Kidney capillary endothelial cell (primary cell): ENCODE measurements at places on chromosomes 11 and 22.

DNA sequence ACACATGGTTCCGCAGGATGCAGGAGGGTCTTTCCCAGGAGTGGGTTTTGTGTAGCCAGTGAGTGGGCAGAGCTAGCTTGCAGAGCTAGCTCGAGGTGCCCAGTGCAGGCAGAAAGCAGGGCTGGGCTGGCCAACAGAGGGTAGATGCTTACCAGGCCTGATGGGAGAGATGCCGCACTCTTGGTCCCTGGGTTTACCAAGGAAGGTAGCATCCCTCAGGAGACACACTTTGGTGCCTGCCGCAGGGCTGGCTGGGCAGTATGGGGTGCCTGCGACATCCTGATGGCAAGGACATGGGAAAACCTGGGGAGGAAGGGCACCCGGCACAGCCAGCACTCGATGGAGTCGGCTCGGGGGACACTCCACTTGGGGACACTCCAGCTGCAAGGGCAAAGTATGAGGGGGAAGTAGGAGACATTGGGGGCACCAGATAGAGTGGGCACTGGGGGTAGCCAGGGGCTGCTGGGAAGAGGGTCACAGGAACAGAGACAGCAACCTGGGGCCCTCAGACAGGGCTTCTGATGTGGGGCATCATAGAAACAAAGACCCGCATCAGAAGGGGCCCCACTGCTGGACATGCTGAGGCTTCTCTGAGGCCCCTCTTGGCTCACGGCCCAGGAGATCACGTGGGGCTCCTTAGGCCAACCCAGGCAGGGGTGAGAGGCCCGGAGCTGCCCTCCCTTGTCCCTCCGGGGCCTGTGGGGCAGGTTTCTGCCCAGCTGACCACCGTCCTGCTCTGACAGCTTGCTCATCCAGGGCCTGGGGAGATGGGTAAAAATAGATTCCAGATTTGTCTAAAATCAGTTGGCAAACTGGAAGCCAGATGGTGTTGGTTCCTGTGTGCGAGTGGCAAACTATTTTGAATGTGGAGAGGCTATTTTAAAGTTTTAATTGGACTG is 89.8 kb downstream of the MORC2 start:
- no peak for DNase-seq

- DNase-seq: no peak
Measured at GRCh38 chr11:69950120-69950519, 128.0 kb upstream of the ANO1 start.

GRCh38 chr11:10072142-10072541 is 221.9 kb downstream of the SBF2 start:
- DNase-seq: no peak

DNA sequence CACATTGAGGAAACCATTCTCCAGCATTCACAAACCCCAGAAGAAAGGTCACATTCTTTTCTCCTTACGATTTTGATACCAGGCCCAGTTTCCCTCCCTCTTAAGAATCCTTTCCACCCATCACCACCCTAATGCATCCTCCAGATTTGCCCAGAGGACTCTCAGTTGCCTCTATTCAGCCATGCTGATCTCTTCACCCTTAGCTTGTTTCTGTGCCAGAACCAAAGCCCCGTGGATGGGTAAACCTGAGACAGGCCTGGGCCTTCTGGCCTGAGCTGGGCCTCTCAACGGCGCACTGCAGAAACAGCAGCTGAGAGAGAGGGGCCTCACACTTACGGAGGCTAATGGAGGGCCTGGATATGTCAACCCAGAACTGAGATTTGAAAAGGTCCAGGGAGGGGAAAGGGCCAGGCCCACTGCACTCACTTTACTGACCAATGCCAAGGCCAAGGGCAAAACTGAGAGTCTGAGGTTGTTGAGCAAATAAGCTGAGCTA is 32.2 kb upstream of the OAF start:
- no peak for DNase-seq

GRCh38 chr11:11981840-11982239 is 26.6 kb downstream of the DKK3 start:
- no peak for DNase-seq

GRCh38 chr11:77762426-77762825 is 58.1 kb downstream of the RSF1 start:
- no peak for DNase-seq

DNA sequence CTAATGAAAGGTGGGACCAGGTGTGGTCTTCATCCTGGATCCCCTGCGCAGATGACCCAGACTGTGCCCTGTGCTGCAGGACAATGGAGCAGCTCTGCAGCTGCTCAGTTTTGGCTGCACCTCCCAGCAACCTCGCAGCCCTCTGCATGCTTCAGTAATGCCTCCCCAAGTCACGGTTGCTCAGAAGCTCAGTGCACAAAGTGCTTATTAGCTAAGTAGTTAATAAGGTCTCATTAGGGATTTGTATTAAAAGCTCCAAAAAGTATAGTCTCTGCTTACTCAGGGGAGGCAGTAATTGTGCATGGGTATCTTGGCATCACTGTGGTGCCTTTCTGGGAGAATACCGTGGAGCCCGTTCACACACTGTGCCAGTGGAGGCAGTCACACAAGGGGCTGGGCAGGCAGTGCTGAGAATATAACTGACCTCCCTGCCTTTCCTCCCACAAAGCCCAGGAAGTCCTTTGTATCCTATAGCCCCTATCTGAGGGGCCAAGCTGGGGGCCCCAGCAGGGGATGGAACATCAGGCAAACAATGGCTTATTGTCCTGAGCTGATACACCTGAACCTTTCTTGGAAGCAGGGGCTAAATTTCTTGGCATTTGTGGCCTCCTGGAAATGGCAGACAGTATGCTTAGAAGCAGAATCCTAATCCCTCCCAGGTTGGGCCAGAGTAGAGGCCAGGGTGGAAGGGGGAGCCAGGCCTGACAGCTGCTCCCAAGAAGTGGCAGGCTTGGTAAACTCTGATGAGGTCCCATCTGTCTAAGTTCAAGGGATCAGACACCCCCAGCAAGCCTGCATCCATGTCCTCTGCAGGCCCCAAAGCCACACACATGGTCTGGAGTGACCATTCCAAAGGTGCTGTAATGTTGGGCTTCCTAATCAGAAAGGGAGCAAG is 125.5 kb upstream of the PARVA start:
- DNase-seq: no peak

DNA sequence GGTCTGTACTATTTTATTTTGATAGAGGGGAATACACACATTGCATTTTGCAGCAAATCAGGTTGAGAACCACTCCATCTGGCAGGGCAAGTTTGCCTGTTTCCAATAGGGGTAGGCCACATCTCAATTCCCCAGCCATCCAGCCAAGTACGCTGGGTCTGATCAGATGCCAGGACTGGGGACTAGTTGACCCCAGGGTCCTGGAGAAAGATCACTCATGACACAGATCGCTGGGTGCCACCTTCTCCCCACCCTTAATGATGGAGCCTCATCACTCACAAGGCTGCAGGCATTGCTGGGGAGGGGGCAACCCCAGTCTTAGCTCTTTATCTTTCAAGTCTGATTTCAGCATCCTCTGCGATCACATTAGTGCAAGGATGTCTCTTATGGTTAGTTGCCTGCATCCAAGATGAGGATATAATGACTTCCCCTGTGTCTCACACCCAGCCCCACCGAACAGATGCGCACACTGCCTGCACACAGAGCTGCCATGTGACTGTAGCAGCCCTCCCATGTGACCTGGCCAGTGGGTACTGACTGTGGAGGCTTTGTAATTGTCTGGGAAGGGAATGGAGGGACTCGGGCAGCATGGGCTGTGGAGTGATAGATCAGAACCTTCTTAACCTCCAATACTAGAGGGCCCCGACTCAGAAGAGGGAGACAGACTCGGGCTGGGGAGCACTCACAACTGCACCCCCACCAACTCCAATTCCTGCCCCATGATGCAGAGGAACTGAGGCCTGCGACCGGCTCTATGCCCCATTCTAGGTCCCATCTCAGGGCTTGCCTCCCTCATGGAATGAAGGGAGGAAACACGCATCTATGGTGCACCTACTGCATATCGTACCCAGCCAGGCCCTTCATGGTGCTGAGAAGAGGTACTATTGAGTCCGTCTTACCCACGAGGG is 155.8 kb downstream of the DSCAML1 start:
- DNase-seq: no peak

GRCh38 chr11:16809886-16810668 is 71.6 kb downstream of the C11orf58 start:
- no peak for DNase-seq

GRCh38 chr11:11169715-11170351 is 183.2 kb downstream of the CSNK2A3 start:
- no peak for DNase-seq

DNA sequence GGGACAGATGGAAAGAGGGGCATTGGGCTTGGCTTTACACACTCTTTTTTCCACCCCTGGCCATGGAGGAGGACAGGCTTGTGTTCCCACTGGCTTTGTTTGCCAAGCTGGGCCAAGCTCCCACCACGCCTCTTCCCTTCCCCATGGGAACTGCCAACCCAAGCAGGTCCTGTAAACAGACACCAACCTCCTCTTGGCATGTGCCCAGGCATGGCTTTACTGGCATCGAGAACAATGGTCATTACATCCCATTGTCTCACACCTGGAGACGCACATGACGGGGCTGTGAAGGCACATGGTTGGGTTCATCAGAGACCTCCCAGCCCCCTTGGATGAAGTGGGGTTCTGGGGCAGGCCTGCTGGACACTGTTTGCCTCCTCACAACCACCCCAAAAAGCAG is 11.7 kb downstream of the SEC14L3 start:
- DNase-seq: no peak

DNA sequence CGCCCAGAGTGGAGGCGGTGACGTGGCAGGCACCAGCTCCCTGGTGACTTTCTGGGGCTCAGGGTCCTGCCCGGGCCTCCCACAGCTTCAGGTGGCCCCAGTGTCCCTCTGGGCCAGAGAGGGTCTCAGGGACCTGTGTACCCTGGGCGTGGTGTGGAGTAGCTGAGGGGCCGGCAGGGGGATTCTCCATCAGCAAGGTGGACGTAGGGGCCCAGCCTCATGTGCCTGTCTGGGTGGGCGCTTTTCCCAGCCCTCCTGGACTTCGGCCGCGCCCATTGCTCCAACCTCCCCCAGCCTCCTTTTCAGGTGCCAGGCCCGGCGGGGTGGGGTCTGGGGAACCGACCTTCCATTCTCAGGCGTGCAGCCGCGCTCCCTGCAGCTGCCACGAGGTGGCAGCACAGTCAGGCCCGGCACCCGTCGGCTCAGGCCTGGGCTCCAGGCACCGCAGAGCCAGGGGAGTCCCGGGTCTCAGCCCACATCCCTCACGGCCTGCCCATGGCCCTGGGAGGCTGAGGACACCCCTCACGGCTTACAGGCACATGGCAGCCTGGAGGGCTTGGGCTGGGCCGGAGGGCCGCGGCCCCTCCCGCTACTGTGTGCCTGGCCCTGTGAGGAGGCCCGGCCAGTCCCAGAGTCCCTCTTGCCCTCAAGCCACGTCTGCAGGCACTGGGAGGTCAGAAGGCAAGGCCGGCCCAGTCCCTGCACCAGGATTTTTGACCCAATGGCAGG is 19.9 kb upstream of the MUC5B start:
- peak; percentile 40 for DNase-seq

GRCh38 chr22:29267462-29267857 is 321 bp downstream of the RHBDD3 start:
- DNase-seq: no peak

- DNase-seq: peak; percentile 83
Measured at GRCh38 chr11:110337570-110338193, 41.3 kb upstream of the RDX start.

DNA sequence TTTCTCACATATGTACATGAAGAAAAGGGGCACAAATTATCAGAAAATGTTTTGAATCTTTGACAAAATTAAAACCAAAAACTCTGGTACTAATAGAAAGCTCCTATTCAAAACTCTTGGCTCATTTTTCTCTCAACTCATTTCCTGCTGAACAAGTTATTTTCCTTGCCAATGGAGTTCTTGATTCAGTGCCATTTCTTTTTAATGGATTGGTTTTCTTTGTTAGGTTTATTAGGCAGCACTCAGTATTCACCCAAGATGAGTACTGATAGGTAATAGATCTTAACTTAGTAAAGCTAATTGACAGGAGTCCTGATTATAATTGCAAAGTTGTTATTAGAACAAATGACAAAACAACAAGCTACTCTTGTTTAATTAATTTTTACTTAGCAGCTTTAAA is 279.4 kb upstream of the PDGFD start:
- DNase-seq: no peak

DNA sequence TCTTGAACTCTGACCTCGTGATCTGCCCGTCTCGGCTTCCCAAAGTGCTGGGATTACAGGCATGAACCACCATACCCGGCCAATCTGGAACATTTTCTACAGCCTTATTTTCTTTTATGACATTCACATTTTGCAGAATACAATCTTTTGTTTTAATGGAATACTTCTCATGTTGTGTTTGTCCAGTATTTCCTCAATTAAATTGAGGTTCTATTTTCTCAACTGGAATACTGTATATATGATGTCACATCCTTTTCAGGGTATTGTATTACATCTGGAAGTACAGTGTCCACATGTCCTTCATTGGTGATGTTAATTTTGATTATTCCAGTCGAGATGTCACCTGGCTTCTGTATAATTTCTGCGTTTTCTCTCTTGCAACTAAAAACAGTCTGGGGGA is 90.8 kb upstream of the HORMAD2 start:
- DNase-seq: no peak

DNA sequence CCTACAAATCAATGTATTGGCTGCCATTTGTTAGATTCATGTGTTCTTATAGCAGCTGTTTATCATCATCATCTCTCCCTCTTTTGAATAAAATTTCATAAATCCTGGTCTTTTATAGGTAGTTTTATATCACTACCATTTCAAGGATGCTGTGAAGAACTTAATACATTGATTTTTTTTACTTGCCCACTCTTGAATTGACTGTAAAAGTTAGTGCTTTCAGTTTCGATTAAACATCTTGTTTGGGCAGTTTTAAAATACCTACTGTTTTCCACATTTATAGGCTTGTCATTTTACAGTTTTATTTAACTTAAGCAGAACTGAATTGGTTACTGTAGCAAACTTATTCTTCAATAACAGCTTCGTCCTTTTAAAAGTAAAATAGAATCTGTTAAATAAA is 59.5 kb downstream of the TTC17 start:
- no peak for DNase-seq

- DNase-seq: no peak
Measured at GRCh38 chr11:113273720-113274119, 40.7 kb upstream of the TTC12 start.

- DNase-seq: no peak
Measured at GRCh38 chr22:49300241-49300640, 527.4 kb downstream of the BRD1 start.

- DNase-seq: no peak
Measured at GRCh38 chr11:14672635-14673034, 29.0 kb downstream of the PDE3B start.

DNA sequence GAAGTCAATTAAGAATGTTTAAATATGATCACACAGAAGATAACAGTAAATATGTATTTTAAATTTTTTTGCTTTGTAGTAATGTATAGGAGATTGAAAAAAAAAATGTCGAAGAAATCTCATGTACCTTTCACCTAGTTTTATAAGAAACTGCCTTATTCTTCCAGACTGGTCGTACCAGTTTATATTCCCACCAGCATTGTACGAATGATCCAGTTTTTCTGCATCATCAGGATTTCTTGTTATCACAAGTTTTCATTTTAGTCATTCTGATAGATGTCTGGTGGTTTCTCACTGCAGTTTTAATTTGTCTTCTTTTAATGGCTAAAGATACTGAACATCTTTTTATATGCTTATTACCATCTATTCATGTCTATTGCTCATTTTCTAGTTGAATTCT is 101.8 kb upstream of the CTSC start:
- DNase-seq: no peak

- no peak for DNase-seq
Measured at GRCh38 chr11:111379602-111380136, 594 bp upstream of the POU2AF1 start.
